Brain (organoid and tissue), 16 donors: ENCODE measurements at places on chromosomes 16 and 17.

- no peak for DNase-seq
Observed at GRCh38 chr16:66923247-66923731, 2.0 kb downstream of the RRAD start.

DNA sequence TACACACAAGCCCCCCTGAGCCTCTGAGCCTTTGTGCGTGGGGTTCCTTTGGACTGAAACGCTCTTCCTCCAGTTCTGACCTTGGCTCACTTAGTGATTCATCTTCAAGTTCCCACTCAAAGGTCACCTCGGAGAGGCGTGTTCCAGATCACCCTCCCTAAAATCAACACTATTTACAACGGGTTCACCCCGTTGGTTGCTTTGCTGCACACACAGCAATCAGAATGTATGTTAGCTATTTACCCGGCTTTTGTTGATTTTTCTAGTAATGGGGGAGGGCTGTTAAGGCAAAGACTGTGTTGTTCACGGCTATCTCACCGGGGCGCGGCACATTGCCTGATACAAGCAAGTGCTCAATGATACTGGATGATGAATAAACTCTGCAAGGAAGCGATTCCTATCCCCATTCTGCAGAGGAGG, 977 bp downstream of the NAGPA start:
- DNase-seq = no peak

- DNase-seq = no peak
Observed at GRCh38 chr17:63542218-63542545, 8.1 kb upstream of the DCAF7 start.

GRCh38 chr17:36197387-36197703, 787 bp upstream of the CCL3L1 start:
- DNase-seq = no peak

DNA sequence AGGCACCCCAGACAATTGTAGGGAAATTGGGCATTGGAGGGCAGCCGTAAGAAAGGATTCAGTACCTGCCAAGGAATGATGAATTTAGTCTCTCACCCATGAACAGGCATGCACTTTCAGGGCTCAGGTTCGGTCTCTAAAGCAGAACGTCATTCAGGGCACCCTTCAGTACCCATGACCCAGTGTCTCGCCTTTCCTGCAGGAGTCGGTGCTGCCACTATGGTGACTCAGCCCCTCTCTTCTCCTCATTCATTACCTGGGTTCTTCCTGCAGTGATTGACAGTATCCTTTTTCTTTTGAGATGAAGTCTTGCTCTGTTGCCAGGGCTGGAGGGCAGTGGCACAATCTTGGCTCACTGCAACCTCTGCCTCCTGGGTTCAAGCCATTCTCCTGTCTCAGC, 8.4 kb downstream of the SOST start:
- DNase-seq = no peak

DNA sequence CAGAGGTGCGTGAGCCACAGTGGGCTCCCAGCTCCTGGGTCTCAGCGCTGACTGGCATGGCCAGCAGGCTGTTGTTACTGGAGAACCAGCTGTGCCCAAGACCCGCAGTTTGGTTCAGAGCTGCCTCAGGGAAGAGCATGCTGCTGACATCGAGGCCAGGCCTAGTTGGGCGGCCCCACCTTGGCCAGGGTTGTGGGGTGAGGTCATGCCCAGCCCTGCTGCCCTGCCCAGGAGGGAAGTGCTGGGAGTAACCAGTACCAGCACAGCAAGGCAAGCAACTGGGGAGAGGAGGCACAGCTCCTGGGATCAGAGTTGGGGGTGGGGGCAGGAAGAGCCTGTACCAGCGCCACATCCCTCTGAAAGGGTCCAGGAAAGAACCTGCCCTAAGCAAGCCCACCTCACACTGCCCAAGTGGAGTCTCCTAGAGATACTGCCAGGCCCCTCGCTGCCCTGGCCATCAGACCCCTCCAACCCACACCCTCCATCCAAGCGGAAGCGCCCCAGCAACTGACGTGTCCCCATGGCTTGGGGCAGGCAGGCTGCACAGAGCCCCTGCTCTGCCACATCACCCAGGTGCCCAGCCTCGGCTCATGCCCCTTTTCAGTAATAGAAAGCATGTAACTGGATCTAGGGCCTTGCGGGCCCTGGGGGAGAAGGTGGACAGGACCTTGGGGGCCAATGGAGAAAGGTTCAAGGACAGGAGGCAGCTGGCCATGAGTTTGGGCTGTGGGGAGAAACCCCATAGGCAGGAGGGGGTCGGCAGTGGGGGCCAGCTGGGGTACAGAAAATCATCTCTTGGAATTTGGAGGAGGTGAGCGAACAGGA, 990 bp downstream of the DOK4 start:
- DNase-seq = no peak

DNA sequence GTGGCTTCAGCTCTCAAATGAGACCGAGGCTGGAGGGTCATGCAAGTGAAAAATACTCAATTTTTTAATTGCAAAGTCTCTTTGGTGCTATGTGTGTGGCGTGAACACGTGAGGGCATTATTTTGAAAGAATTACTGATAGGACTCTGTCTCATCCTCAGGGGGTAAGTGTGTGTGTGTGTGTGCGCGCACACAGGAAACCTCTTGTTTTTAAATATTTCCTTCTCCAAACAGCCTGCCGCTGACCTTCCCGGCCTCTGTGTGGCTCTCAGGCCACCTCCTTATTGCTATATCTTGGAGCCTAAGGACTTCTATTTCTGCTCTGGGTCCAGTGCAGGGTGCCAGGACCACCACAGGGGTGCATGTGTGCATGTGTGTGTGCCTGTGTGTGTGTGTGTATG, 99.7 kb downstream of the CMIP start:
- no peak for DNase-seq

DNA sequence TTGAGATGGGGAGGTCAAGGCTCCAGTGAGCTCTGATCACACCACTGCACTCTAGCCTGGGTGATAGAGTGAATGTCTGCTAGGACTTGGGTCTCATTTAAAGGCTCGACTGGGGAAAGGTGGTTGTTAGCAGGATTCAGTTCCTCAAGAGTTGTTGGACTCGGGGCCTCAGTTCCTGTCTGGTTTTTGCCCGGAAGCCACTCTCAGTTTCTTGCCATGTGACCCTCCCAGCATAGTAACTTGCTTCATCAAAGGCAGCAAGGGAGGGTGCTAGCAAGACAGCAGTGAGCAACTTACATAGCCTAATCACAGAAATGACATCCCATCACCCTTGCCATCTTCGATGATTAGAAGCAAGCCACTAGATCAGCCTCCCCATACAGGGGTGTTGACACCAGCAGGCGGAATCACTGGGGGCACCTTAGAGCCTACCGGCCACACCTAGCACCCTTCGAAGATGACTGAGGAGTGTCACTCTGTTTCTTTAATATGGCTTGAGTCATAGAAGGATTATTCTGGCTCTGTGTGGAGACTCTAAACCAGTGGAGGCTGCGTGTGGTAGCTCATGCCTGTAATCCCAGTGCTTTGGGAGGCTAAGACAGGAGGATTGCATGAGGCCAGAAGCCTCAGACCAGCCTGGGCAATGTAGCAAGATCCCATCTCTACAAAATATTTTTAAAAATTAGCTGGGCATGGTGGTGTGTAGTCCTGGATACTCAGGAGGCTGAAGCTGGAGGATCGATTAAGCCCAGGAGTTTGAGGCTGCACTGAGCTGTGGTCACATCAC, 13.2 kb upstream of the SCNN1B start:
- DNase-seq = no peak

DNA sequence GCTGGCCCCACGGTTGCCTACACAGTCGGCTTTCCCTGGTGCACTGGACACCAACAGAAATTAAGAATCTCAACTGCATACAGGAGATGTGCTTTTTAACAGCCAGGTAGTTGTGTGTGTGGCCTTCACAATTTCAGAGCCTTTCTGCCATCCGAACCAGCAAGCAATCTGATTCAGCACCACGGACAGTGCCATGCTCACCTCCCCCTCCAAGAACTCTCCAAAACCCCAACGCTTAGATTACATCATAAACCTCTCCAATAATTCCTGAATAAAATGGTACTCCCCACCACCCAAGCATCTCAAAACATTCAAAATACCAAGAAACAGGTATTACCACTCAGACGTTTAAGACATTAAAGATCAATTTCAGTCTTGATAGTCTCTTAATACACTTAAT, 31.8 kb downstream of the USP7 start:
- no peak for DNase-seq

DNA sequence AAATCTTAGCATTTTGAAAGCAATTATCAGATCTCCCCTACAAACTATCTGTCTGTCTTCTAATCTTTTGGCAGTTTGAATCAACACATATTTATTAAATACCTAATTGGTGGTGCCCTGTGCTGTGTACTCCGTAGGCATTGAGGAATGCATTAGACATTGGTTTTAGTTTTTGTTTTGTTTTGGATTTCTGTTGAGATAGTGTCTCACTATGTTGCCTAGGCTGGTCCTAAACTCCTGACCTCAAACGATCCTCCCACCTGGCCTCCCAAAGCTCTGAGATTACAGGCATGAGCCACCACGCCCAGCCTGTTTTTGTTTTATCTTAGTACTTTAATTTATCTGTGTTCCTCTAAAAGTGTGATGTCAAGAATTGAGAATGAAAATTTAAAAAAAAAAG, 124.8 kb upstream of the RBL2 start:
- DNase-seq = no peak

- no peak for DNase-seq
Observed at GRCh38 chr16:31913668-31914067, 40.1 kb downstream of the ZNF267 start.

- DNase-seq = no peak
Observed at GRCh38 chr16:66459878-66460277, 32.8 kb downstream of the BEAN1 start.

- DNase-seq = no peak
Observed at GRCh38 chr16:29686740-29687332, 7.9 kb downstream of the QPRT start.

GRCh38 chr17:35554668-35555067, 6.0 kb downstream of the SLFN14 start:
- no peak for DNase-seq

DNA sequence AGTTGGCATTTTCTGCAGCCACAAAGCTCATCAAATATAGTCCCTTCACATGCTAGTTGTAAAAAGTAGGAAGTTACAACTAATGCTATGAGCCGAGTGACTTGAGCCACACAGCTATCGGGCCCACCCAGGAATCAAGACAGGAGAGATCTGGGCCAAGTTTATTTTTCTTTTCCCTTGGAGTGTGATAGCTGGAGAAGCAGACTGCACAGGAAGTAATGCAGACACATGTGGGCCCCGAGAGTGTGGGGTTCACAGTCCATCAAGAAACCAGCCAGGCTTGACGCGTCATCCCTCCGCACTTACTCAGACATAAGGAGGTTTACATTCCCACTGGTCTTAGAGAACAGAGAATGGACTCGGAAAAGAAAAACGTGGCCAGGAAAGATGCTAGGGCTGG, 403.1 kb upstream of the CDH11 start:
- no peak for DNase-seq

GRCh38 chr16:4788489-4788889, 344 bp upstream of the SEPTIN12 start:
- DNase-seq = no peak

DNA sequence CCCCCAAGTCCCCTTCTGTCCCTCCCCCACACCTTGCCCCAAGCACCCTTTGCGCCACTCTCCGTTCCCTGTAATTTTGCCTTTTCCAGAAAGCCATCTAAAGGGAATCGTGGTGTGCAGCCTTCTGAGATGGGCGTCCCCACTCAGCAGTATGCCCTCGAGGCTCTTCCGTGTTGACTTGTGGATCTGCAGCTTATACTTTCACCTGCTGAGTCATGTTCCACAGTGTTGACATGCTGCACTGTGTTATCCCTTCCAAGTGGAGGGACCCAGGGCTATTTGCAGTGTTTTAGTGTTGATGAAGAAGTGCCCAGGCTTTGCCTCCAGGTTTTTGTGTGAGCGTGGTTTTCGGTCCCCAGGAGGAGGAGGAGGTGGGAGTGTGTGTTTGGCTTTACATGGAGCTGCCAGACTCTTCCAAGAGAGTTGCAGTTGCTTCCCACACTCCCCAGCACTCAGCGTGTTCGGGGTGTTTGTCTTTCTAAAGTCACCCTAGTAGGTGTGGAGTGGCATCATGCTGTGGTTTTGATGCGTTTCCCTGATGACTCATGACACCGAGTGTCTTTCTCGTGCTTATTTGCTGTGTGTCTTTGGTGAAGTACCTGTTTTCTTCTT, 32.1 kb upstream of the JPT2 start:
- no peak for DNase-seq

- DNase-seq = no peak
Observed at GRCh38 chr17:49471769-49472168, 23.3 kb upstream of the NGFR start.

GRCh38 chr17:29124135-29124924, 55.9 kb downstream of the MYO18A start:
- peak; percentile 80 for DNase-seq

GRCh38 chr17:42507671-42508070, 28.4 kb upstream of the NAGLU start:
- DNase-seq = no peak

GRCh38 chr17:81854974-81855774, 5.2 kb downstream of the P4HB start:
- DNase-seq = no peak

DNA sequence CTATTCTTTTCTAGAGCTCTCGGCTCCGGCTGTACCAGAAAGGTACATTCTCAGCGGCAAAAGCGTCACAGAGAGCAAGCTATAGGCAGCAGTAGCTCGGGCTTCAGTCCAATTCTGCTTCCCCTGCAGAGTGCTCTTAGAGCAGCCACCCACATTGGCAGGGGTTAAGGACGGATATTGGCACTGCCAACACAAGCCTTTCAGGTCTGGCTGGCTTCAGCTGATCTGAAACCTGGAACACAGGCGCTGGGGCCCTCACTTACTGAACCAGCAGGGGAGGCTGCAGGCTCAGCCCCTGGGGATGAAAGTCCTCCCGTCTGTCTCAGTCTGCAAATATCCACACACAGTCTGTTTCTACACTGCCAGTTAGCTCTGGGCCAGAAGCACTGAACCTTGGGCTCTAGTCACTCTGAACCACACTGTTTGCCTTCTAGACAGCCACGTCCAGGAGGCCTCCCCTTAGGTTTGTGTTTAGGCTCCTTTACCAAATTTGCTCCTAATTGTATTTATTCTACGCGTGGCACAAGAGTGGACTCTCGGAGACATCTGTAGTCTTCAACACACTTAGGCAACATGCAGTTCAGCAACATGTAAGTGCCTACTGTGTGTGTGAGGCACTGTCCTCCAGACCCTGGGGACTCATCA, 40.1 kb downstream of the HIC1 start:
- peak; percentile 41 for DNase-seq

DNA sequence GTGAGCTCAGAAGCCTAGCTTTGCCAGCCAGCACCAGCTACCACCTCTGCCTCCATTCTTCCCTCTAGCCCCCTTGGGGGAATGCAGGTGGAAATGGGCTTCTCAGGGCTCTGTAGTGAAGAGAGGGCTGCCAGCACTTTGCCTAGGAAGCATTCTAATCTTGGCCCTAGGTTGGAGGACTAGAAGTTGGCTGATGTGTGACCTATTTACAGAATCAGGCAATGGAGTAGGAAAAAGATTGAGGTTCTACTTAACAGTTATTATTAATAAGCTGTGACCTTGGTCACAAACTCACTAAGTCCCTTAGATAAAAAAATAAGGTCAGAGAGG, 19.9 kb downstream of the DHX38 start:
- no peak for DNase-seq

GRCh38 chr16:68939692-68940320, 96.5 kb downstream of the TANGO6 start:
- no peak for DNase-seq
